ENCODE measurements at places on chromosomes 5 and 9. TPM values are rescaled to one million over a fixed set of nuclear protein-coding genes. Genes with fewer than 3 reads are reported as not detected.

The RAPGEF1 gene
- total RNA-seq: 79.7 TPM

The FBXW5 gene
- 97.2 TPM for total RNA-seq

The TXNDC8 gene
- not detected for total RNA-seq

The KCNV2 gene
- not detected for total RNA-seq

The ARHGEF37 gene
- total RNA-seq: 21.8 TPM
